DMS79 (cell line): ENCODE measurements at places on chromosomes 7 and 10.
A peak's percentile ranks its signal among the peaks of the same experiment; 100 is the strongest.

GRCh38 chr10:5364890-5365338, at the start of gene UCN3:
TSS of gene UCN3 (plus strand) at chr10:5364966. CDS start at chr10:5373721, 8,755 bp downstream.
- DNase-seq, result no peak

DNA sequence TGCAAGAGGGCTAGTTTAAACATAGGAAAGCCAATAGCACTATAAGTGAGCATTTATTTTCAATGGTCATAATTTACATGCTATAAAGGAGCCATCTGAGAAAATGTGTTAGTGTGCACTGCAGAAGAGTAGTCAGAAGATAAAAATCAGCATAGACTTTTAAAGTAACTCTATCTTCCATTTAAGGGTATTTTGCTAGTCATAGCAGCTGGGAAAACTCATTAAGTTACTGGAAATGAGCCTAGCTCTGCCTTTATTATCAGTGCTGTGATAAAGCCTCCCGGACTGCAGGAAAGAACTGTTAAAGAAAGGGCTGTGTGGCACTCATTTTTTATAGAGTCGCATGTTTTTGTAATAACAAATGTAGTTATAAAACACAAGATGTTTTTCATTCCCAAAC, 825.8 kb upstream of the POM121L12 start:
- no peak for DNase-seq

DNA sequence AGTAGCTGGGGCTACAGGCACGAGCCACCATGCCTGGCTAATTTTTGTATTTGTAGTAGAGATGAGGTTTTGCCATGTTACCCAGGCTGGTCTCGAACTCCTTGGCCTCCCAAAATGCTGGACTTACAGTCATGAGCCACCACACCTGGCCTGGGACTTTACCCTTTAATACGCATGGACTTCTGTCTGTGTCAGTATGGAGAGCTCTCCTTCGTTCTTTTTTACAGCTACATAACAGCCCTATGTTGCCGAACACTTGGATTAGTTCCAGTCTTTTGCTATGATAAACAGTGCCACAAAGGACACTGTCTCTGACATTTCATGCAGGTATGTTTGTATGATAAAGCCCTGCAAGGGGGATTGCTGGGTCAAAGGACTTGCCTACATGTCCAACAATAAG, 10.9 kb upstream of the OAT start:
- no peak for DNase-seq

- DNase-seq, result no peak
Measured at GRCh38 chr7:113561446-113561845, 357.4 kb downstream of the PPP1R3A start.

- DNase-seq, result no peak
Measured at GRCh38 chr7:30451539-30452279, 26.9 kb downstream of the NOD1 start.

DNA sequence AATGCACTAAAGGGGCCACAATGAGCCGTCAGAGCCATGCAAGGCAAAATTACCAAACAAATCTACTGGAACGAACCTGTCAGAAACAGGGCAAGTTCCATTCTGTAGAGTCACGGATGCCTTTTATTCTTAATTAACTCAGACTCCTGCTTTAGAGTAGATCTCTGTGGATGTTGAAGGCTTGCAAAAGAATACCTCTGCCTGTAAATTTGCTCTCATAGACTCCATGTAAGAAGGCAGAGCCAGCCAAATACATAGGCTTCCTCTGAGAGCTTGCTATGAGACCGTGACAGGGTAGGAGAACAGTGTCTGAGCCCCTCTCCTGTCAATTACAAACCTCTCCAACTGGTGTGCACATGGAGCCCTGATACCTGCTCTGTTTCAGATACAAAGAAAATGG, 787.9 kb upstream of the POM121L12 start:
- DNase-seq, result no peak

DNA sequence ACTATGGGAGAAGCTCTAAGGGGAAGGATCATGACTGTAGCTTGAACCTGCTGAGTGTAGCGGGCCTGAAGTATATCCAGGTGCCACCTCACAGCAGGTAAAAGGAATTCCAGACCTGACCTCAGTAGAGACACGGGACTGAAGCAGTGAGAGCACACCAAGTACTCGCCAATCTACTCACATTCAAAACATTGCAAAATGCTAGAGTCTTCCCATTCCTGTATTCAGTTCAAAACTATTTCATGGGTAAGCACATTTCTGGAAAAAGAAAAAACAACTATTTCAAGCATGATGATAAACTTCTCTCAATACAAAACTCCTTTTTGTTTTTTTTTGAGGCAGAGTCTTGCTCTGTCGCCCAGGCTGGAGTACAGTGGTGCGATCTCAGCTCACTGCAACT, 121.9 kb upstream of the AUTS2 start:
- DNase-seq, result no peak

DNA sequence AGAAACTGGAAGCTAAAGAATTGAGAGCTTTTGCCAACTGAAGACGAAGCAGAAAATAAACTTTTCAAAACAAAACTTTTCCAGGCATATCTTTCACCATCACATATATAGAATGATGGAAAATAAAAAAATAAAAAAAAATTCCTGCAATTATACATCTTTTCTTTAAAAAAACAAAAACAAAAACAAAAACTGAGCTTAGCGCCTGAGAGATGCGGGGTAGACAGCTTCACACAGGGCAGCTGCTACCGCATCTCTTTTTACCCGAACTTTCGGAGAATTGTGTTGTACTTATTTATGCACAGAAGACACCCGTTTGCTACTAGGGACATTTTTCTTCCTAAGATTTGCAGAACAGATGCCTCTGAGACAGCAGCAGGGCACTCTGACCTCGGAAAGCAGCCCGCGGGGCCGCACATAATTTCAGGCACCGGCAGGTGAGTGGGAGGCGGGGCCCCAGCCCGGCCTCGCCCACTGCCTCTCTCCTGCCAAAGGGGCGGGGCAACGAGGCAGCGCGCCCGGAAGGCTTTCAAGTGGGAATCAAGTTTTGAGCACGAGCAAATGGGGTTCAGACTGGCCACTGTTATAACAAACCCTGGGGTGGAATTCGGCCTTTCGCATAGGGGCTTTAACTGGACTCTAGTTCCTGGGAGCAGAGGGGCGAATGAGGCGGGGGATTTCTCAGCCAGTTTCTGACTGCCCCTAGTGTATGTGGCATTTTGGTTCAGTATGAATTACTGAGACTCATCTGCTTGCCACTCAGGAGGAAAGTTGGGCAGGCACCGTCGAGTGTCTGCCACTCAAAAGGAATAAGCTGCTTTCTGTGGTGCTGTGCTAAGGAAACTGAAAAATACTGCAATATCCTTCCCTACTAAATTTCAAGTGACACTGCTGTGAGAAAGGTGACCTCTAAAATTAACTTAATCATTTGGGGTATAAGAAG, 18.5 kb upstream of the FAM133B start:
- DNase-seq, result no peak

GRCh38 chr10:21527598-21528235, 2.2 kb upstream of the SKIDA1 start:
- no peak for DNase-seq

GRCh38 chr7:43767311-43767710, 8.8 kb downstream of the BLVRA start:
- no peak for DNase-seq

DNA sequence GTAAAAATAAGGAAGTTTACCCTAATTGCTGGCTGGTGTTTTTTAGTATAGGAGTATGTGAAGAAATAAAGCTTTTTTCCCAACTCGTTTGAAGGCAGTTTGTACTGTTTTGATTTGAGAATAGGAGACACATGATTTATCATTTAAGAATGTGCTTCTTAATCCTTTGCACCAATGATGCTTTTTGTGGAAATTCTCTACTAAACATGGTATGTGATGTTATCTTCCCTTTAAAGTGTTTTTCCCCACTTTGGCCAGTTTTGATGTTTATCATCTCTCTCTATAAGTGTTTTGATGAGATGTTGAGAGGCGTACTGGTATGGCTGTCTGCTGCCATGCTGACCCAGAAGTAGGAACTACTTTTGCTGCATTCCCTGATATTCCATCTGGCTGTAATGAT, 85.1 kb downstream of the SUGCT start:
- no peak for DNase-seq

DNA sequence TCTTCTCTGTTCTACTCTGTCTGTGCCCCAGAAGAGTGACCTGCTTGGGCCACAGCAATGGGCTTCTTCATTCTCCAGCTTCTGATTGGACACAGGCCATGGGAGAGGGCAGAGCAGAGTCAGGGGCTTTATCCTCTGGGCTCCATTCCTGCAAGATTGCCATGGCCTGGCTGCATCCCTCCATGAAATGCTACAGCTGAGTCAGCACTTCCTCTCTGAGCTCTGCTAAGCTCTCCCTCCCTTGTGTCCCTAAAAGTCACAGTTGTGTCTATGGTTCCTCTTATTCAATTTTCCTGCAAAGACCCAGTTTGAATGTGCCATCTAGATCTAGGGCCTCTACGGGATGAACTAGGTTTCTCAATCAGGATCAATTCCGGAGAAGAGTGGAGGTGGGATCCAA, 903.8 kb downstream of the TYW1 start:
- no peak for DNase-seq

- no peak for DNase-seq
Measured at GRCh38 chr7:42522227-42522991, 285.4 kb upstream of the GLI3 start.

GRCh38 chr7:156038345-156038744, 226.1 kb upstream of the SHH start:
- DNase-seq, result no peak

- DNase-seq, result no peak
Measured at GRCh38 chr7:128259131-128260061, 18.3 kb downstream of the LEP start.

GRCh38 chr7:12481722-12482121, 78.1 kb upstream of the VWDE start:
- no peak for DNase-seq

GRCh38 chr7:28354601-28355402, 57.5 kb upstream of the CREB5 start:
- peak; percentile 20 for DNase-seq

DNA sequence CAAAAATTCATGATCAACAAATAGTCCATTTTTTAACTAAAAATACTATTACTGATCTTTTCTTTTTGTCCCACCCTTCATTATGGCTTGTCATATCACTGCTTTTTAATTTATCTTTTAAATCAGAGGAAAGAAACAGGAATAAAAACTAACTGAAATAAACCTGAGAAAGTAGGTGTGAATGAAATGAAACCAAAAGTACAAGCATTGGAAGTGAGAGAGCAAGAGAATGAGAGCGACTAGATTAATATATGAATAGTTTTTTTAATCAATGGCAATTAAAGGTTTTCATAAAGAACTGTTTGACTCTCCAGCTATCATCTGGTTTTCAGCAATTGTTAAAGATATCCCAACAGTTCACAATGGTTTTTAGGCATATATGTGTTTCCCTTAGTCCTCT, 137.8 kb downstream of the SPAG6 start:
- no peak for DNase-seq

- no peak for DNase-seq
Measured at GRCh38 chr7:64887756-64888508, 15.1 kb upstream of the ZNF273 start.

- no peak for DNase-seq
Measured at GRCh38 chr7:47888371-47889265, 59.6 kb downstream of the PKD1L1 start.

- no peak for DNase-seq
Measured at GRCh38 chr7:89085580-89085979, 290.0 kb upstream of the TEX47 start.

GRCh38 chr7:127035203-127035849, 217.4 kb downstream of the GRM8 start:
- no peak for DNase-seq

DNA sequence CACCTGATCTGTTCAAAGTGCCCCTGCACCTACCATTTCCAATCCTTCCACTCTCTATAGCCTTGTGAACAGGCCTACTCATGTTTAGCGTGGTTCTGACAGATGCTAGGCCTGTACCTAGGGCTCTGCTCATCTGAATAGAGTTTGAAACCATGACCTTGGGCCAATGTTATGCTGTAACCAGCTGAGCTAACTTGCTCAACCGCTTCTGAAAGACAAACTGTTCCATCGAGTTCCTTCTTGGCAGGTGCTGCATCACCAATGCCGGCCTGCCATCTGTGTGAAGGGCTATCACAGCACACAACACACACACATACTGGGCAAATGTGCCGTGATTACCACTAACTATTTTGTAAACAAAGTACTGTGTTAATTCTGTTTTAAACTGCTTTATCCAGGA, 419.0 kb upstream of the GALNT17 start:
- no peak for DNase-seq

- no peak for DNase-seq
Measured at GRCh38 chr10:13703101-13703818, 116.5 kb downstream of the PRPF18 start.

GRCh38 chr10:59971915-59972314, 65.6 kb upstream of the CCDC6 start:
- DNase-seq, result no peak
